ENCODE measurements at places on chromosomes 6 and 20.

- no peak for DNase-seq
These were observed 16.2 kb downstream of the ARFGEF2 start for GRCh38 chr20:48937674-48938073.

DNA sequence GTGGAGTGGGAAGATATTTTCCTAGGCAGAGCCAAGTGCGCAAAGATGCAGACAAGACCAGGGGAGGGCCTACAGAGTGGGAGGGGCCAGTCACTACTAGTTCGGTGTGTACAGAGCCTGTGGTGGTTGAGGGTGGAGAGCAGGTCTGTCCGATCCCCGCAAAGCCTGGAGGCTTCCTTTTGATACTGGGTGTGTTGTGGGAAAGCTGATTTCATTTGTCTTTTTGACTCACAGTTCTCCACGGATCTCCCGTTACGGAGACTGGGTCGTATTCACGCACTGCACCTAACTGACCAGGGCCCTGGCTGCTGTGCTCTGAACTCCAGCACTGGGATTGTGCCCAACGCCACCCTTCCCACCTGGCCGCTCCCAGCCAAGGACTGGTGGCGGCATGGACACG is 1.4 kb upstream of the TIAM2 start:
- DNase-seq = no peak

- DNase-seq = no peak
These were observed 124.8 kb downstream of the MAP3K7 start for GRCh38 chr6:90462102-90462501.

DNA sequence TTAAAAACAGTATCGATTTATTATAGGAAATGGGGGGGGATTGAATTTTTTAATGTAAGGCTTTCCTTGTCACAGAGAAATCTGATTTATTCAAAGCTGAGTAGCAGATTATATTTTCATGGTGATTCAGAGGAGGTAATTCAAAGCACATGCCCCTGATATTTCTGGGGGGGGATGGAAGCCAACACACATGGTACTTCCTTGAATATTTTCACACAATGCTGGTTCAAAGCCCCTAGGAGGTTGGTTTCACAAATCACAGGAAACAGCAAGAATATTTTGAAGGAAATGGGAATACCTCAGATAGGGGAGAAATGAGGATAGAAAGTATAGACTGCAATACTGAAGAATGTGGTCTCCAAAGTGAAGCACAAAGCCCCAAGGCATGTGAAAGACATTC is 98.8 kb downstream of the RTN4IP1 start:
- no peak for DNase-seq

- DNase-seq = no peak
These were observed 14.4 kb downstream of the PFDN4 start for GRCh38 chr20:54221996-54222890.

GRCh38 chr6:4916954-4917561 is 86.8 kb downstream of the RPP40 start:
- no peak for DNase-seq

- DNase-seq = peak; percentile 12
These were observed 88.3 kb upstream of the COL21A1 start for GRCh38 chr6:56335726-56336125.

GRCh38 chr6:116557893-116558292 is 4.3 kb downstream of the CALHM4 start:
- DNase-seq = peak; percentile 16

DNA sequence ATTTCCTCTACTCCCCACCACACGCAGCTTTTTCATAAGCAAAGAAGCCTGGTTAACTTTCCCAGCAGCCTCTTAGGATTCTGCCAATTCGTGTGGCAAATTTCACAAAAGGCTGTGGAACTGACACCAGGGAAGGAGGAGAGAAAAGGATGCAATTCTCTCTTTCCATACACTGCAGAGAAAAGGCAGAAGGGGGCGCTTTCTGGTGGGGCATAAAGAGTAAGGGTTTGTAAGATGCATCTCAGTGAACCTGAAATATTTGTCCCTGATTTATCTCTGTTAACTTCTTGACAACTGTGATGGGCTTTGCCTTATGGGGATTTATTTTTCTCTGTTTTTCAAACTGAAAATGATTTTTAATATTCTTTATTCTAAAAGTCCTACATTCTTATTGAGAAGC is 45.5 kb upstream of the GLP1R start:
- no peak for DNase-seq
